Common myeloid progenitor, CD34-positive (primary cell): ENCODE measurements at places on chromosomes 2 and 18.

GRCh38 chr2:45723857-45724256 lies 72.4 kb downstream of the PRKCE start:
- DNase-seq = no peak

GRCh38 chr2:152372438-152372984 lies 37.5 kb downstream of the FMNL2 start:
- no peak for DNase-seq

DNA sequence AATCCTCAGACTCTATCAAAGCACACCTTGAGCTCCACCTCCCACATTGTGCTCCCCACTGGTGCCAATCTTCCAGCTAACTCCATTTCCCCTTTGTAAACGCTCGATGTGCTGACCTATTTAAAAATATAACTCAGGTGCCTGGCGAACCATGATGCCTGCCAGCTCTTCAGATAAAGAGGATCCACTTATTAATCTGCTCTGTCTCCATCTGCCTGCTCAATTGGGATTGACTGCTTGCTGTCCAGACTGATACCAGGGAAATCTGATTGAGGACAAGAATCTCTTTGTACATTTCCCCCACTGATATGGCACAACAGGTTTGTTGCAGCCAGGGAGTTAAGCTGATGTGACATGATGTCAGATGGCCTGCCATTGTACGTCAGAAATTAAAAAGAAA lies 2036.5 kb upstream of the CELF4 start:
- DNase-seq = no peak

DNA sequence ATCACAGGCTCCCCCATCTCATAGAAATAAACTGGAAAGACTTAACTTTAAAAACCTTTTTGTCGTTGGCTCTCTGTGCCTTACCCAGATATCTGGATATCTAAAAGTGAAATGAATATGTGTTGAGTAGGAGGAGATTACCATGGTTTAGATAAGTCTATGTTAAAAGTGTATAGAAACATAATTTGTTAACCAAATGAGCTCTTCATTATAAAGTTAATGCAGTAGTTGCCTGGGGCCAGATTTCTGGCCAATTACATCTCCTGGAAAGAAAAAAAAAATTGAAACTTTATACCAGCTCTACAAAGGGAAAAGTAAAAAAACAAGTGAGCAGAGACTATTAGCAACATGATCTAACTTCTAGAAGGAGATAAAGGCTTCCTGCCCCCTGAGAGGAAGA lies 259.6 kb upstream of the UBE2E3 start:
- no peak for DNase-seq

GRCh38 chr2:44599130-44599529 lies 237.4 kb downstream of the CAMKMT start:
- no peak for DNase-seq

DNA sequence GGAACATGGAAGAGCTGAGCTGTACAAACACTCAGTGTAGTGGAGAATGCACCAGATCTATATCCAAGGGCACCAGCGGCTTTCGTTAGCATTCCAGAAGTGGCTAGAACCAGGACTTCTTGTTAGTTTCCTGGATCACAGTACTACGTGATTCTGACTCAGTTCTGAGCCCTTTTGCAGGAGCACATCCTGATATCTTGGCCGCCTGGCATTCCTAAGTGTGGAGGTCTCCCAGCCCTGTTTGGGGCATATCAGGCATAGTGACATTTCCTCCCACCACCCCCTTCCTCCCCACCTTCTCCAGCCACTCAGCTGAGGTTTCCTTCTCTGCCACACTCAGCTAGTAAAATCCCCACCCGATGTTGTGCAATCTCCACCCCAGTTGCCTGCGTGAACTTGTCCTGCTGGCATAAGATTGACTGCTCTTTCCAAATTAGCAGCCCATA lies 63.4 kb downstream of the BMP10 start:
- DNase-seq = peak; percentile 50

DNA sequence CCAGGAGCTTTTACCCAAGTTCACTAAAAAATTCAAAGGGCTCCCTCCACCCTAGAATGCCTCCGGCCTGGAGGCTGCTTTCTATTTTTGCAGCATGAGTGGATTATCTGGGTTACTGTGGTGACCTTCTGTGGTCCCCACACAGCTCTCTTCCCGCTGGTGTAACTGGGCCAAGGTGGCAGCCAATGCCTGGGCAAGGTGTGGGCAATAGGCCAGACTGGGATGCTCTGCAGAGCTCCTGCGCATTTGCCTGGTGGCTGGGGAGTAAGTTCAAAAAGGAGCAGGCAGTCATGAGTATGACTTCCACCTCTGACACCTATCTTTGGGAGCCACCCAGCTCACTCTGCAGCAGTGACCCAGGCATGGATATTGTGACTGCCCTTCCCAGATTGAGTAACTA lies 130.5 kb upstream of the SPRED2 start:
- no peak for DNase-seq

DNA sequence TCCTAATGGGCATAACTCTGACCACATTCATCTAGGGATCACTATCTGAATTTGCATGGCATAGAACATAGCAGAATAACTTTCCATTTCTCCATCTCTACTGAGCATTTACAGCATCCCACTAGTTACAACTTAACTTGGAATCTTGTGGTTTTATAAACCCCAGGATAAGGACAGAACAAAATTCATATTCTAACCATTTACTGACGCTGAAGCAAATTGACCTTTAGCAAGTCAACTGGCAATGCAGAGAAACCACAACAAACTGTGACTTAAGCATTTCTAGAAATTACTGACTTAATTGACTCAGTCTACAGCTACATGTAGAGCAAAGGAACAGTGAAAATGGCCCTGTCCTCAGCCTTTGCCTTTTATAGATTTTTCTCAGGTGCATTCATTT lies 61.2 kb downstream of the DCC start:
- no peak for DNase-seq

DNA sequence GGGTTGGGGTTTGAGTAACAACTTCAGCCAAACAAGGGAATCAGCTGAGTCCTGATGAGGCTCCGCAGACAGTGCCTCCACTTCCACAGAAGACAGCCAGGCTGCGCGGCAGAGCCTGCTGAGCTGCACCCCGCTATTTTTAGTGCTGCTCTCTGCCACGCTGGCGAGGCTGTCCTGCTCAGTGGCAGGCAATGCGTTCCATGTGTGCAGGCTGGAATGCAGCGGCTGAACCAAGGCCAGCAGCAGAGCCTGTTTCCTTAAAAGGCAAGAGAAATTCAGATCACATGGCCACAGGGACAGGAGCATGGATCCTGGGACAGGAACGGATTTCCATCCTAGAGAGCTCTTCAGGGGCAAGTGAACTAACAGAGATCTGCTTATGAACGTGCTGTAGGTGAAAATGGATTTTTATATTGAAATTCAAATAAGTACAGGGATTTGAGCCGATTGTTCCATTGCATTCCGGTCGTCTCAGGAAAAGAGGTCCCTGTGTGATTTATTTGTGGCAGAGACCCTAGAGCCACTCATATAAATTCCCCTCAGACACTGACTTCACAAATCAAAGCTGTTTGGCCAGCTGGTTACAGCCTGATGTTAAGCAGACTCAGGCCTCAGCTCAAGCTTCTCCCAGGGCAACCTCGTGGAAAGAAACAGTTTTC lies 98.7 kb downstream of the COL6A3 start:
- no peak for DNase-seq

DNA sequence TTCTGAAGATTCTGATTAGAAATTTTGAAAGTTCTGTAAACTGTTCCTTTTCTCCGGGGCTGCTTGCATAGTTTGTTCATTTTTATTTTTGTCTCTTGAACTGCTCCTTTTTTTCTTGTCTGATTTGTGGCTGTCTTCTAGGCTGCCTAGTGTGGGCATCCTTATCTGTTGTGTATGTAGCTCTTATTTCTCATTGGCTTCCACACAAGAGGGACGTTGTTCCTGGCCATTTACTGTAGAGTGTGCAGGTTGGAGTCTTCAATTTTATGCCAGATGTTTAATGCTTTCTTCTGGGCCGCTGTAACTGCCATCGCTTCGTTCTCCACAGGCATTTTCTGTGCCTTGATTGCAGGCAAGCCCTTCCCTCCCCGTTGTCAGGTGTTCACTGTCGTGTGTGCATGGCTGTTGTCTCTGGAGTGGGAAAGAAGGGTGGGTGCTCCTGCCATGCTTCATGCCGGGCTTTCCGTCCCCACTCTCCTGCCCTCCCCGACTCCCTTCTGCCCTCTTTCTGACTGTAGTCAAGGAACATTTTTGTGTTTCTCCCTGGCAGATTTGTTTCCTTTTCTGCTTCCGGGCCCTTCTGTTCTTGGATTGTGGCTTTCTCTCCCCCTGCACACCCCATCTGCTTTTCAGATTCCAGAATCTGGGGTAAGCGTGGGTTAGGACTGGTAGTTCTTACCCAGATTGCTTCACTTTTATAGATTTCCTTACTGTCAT lies 15.5 kb downstream of the CEP192 start:
- DNase-seq = peak; percentile 44

DNA sequence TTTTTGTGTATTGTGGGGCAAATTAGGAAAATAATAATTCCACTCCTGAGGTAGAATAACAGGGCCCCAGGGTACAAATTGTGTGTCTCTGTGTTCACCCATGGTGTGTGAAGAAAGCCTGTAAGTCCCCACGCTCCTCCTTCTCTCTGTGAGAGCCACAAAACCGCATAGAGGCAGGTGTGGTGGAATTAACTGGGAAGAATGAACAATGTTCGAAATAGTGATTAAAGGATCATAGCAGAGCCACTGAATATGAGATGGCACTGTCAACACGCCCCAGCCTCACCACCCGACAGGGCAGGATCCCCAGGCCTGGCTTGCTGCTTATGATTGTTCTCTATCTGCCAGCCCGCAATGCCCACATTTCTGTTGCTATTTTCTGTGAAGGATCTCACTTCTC lies 14.1 kb downstream of the IL1RN start:
- DNase-seq = no peak

- no peak for DNase-seq
These were observed 409.8 kb downstream of the ZNF521 start for GRCh38 chr18:24942144-24942543.

- no peak for DNase-seq
These were observed 216.1 kb upstream of the FSIP2 start for GRCh38 chr2:185522472-185522871.

DNA sequence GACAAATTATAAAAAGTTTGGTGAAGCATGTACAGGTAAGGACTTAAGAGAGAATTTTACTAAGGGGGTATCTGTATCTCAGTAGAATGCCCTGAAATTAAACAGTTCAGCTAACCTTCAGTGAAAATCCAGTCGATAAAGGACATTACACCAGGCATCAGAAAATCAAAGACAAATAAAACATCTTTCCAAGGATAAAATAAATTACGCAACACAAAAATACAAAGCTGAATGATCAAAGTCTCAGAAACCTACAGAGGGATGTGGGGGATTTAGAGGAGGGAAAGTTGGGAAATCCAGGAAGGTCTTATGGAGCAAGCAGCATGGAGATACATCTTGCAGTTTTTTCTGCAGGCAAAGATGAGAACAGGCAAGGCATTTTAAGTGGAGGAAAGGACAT lies 384.1 kb downstream of the TNS1 start:
- no peak for DNase-seq

DNA sequence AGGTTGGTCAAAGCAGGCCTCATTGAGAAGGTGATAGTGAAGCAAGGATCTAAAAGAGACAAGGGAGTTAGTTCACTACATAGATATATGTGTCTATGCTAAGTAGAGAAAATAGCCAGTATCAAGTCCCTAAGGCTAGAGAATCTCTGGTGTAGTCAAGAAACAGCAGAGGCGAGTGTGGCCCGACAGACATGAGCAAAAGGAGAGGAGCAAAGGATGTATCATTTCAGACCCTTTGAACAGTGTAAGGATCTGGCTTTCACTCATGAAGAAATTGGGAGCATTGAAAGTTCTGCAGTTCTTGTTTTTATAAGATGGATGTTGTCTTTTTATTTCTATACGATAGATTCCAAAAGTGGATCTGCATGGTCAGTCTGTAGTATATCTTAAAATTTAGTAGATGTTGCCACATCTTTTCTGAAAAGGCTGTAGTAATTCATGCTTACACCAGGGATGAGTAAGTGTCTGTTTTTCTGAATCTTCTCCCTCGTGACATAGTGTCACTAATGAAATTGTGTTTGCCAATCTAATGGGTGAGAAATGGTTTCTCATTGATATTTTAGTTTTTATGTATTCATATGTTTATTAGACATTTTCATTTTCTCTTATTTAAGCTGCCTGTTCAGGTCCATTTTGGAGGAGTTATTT lies 18.8 kb downstream of the SP100 start:
- no peak for DNase-seq

GRCh38 chr2:143550500-143550899 lies 421.3 kb downstream of the ARHGAP15 start:
- DNase-seq = no peak

DNA sequence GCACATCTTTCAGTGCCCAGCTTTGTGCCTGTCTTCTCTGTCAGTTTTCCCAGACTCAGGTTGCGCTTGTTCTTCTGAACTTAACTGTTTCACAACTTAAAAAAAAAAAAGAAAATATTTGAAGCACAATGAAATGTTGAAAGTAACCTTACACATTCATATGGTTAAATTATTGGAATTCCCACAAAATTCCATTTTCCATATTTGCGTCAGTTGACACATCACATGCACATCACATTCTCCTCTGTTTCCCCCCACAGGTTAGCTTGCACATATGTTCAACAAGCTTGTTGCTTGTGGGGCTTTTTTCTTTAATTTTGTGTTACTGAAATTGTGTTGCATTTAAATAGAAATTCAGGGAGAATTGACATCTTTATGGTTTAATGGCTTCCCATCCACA lies 8.3 kb downstream of the MYO1B start:
- no peak for DNase-seq

DNA sequence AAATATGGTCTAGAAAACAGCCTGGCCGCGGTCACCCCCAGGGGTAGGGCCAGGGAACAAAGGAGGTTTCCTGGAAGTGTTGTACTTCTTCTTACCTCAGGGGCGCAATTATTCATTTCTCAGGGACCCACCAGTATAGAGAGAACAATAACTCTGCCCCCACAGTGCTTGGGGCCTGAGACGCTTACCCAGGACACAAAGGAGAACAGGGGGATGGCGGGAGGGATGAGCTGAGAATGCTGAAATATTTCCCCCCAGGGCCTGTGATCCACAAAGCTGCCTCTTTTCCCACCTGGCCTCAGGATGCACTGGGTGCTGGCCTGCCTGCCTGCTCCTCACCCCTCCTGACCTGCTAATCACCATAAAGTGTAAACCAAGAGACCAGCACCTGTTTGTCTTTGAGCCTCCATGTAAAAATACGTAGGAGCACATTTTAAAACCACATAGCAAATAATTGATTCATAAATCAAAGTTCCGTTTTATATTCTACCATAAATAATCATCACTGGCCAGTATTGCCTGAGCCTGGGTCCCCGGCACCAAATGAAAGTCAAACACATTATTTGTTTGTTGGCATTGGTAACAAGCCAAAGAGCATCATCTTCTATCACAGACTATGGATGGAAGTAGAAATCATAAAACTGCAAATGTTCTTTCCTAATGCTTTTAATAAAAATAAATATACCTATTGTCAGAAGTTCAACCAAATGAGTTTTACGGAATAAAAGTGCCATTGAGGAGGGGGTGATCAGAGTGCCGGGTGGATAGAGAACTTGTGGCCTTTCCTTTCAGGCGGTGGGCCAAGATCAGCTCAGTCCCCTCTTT lies 67.3 kb upstream of the RMDN2 start:
- no peak for DNase-seq

- no peak for DNase-seq
These were observed 18.7 kb upstream of the ACVR1 start for GRCh38 chr2:157894694-157895435.

- no peak for DNase-seq
These were observed 24.2 kb upstream of the HES6 start for GRCh38 chr2:238264072-238264460.

GRCh38 chr2:109089602-109090300 lies 39.3 kb upstream of the SH3RF3 start:
- DNase-seq = no peak
